ENCODE measurements at places on chromosomes 5 and 9.

DNA sequence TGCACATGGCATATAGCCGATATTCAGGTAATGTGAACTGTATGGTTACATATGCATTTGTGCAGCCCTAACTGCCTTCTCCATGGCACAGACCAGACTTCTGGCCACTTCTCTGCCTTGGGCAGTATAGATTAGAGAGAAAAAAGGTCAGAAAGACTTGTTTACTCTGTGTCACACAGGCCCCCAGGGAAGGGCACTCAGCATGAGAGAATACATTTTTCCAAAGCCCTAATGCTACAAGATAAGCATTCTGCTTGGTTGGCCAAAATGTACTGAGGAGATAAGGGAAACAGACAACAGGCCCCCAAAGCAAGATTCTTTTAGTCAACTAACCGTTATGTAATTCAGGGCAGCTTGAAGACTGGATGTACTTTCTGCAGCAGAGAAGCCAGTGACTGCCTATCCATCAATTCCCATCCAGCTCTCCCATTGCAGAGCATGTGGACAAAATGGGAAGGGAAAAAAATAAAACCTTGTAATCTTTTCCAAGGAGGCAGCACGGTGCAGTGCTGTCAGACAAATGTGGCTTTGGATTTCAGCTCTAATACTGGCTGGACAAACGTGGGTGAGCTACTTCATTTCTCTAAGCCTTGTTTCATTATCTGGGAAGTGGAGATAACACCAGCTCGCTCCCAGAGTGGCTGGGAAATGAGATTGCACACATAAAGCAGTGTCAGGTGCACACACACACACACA lies 205.9 kb downstream of the NSG2 start:
- no peak for DNase-seq

DNA sequence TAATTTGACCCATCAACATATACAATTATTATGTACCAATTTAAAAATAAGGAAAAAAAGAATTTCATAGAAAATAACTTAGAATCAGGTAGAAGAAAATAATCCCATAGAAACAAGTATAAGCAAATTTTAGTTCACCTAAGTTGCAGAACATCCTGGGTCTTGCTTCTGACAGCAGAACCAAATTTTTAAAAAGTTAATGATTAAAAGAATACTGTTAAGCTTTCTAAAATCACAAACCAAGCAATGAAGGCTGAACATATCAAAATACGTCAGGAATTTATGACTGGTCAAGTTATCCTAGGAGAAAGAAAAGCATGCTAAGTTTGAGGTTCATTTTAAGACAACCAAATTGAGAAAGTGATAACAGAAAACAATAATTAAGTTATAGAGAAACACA lies 650.9 kb downstream of the PTPRD start:
- no peak for DNase-seq

DNA sequence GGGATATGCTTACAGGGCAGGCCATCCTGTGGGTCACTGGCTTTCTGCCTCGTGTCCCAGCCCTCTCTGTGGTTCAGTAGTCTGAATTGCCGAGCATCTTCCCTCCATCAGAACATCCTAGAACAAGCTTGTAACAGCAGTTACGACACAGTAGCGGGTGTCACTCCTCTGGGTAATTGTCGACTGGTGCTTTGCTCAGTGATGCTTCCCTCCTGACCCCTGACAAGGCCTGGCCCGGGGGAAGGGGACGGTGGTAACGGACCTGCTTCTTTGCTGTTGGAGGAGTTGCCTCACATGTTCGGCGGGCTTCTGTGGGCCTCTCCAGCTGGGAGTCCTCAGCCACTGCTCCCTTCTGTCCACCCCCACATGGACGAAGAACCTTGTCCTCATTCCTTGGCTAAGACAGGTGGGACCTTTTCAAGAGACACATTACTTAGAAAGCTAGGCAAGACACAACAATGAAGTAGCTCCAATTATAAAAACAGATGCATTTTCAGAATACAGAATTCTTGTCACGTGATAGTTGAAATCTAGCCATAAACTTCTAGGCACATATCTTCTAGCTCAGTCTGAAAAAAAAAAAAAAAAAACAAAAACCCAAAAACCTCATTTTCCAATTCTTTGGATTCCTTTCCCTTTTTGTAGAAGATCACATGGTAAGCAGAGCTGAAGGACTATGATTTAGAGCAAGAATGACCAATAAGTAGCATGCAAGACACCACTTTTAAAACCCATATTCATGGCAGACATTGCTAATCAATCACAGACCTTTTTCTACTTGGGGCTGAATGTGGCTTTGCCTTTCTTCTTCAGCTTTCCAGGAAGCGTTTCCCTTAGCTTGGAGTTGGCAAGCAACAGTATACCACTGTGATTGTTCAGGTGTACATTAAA lies 25.0 kb downstream of the HMCN2 start:
- DNase-seq = no peak

DNA sequence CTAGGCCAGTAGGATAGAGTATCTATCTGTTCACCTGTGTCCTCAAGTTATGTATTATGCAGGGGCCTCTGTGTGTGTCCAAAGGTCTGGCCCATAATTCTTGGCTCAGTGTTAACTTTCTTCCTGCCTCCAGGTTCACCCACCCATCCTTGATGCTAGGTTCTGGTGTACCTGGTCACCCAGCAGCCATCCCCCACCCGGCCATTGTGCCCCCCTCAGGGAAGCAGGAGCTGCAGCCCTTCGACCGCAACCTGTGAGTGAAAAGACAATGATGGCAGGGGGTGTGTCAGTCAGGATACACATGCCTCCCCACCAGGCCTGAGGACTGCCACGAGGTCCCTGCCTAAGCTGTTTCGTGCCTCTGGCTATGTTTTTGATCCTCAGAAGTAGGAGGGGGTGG lies 27.6 kb downstream of the TCF7 start:
- DNase-seq = no peak

DNA sequence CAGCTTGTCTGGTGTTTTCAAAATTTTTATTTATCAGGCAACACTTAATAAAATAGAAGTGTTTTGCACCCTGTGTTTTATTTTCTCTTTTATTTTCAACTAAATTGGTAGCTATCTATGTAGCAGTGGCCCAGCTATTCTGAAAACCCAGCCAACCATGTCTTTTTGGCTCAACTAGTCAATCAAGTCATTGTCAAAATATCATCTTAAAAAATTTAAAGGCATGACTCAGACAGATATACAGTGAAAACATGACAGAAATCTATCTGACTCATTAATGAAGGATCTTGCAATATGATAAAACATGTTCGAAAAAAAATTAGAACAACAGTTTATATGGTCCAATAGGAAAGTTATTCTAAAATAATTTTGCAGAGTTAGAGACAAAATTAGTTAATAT lies 75.1 kb downstream of the HSD17B4 start:
- DNase-seq = no peak

DNA sequence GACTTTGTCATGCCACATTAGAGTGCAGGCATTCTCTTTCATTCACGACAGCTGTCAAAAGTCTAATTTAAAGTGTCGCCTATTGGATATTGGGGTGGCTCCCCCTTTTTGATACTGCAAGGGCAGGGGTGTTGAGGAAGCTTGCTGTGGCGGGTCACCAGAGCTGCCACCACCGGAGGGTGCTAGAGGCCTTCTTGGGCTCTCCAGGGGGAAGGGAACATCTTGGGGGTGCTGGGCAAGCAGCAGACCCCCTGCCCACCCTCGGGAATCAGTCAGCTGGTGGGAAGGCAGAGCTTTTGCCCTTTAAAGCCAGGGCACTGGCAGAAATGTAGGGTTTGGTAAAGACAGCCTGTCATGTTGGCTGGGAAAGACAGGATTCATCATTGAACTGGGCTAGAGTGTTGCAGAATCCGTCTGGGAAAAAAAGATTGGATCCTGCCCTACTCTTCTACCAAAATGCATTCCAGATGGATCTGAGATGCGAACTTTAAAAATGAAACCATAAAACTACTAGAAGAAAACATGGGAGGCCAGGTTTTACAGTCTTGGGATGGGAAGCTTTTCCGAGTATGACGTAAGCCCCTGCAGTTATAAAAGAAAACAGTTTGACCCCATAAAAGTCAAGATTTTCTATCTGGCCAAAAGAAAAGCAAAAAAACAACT lies 22.3 kb downstream of the COL5A1 start:
- DNase-seq = no peak

DNA sequence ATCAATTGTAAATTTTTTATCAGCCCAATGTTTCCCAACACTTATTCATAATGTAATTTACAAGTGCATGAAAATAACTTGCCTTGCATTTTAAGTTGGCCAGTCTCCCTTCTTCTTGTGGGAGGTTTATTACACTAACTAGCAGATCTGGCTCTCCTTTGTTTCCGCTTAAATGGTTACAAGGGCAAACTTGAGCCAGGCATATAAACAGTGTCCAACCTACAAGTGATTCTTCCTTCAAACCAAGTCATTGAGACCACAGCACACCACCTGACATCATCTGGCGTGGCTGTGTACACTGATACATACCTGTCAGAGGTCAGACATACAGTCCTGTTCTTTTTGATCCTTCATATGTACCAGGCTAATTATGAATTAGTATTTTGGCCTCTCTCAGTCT lies 80.1 kb downstream of the ALDH1A1 start:
- DNase-seq = no peak

GRCh38 chr9:133602277-133602676 lies 6.9 kb downstream of the FAM163B start:
- no peak for DNase-seq

- DNase-seq = no peak
Measured at GRCh38 chr5:81418606-81419005, 24.7 kb upstream of the ACOT12 start.

GRCh38 chr9:108395421-108395820 lies 460.4 kb downstream of the ACTL7B start:
- no peak for DNase-seq

- DNase-seq = no peak
Measured at GRCh38 chr5:15241216-15241821, 258.7 kb upstream of the FBXL7 start.

DNA sequence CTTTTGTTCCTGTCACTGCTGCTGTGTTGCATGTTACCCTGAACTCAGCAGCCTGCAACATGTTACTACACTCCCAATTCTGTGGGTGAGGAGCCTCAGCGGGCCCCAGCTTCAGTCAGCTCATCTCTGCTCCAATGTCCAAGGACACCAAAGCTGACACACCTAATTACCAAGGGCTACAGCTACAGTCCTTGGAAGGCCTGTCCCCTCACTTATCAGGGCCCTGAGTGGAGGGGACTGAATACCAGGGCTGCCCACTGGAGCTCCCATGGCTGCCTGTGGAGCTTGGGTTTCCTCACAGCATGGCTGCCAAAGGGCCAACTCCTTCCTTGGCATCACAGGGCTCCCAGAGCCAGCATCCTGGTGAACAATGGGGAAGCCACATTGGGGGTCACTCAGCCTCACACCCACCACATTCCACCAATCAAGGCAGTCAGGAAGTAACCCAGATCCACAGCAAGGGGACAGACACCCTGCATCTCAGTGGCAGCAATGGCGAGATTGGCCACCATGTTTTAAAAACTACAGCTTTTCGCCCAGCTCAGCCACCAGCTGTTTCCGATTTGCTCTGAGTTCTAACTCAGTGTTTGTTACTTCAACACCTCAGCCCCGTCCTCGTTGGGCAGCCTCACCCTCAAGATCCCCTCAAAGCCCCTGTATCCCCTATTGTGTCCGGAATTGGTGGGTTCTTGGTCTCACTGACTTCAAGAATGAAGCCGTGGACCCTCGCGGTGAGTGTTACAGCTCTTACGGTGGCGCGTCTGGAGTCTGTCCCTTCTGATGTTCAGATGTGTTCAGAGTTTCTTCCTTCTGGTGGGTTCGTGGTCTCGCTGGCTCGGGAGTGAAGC lies 18.9 kb downstream of the SEMA4D start:
- no peak for DNase-seq

- DNase-seq = no peak
Measured at GRCh38 chr9:69131682-69132081, 42.4 kb upstream of the TJP2 start.

DNA sequence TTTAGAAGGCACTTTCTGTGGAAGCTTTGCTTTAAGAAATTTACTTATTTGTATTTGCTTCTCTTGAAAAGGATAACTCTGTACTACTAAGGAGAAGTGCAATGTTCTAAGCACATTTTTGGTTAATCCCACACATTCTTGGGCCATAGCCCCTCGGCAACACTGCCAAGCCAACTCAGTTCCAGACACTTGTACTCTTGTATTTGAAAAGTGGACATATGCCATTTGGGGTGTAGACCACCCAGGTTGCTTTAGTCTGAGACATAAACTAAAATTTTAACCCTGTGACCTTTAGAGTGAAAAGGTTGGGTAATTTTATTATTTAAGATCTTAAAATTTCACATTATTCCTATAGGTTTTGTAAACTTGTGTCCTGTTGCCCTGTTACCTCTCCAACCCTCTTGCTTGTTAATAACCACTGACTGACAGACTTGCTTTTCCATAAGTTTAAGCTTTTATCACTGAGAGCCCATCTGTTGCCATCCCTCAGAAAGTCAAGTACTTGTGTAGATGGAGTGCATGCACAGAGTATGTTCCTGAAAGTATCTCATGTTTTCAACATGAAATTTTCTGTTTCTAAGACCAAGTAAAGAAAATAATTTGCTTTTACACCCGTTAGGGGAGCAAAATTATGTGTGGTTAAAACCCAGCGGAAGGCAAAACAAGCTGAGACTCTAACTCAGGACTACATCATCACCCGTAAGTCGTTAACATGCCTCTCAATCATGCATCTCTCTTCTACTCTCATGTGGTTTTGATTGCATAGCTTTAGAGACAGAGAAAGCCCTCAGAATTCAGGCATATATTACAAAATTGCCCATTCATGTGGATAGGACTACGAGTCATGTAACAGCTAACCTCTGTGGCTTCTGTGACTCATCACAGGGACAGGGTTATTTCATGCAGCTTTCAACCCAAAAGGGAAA lies 117.3 kb downstream of the GDNF start:
- DNase-seq = no peak

- DNase-seq = no peak
Measured at GRCh38 chr5:168404365-168404764, 81.9 kb upstream of the RARS1 start.

DNA sequence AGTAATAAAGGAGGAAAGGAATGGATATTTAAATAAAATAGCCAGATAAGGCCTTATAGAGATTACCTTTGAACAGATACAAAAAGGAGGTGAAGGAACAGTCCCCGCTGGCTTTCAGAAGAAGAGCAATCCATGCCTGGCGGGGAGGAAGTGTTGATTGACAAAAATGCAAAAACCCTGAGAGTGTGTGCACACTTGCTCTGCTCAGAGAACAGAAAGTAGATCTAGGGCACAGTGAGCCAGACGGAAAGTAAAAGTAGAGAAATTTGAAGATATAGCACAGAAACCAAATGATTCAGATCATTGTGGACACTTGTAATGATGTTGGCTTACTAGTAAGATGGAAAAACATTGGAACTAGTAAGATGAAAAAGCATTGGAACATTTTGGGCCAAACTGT lies 720.6 kb downstream of the PTPRD start:
- DNase-seq = no peak

- DNase-seq = peak; percentile 5
Measured at GRCh38 chr5:27947088-27947487, 908.7 kb upstream of the CDH9 start.

- no peak for DNase-seq
Measured at GRCh38 chr5:38413696-38414095, 142.8 kb downstream of the LIFR start.

Measured in neural progenitor cell (in vitro differentiated cells).